ENCODE measurements at places on chromosomes 1 and 21.

DNA sequence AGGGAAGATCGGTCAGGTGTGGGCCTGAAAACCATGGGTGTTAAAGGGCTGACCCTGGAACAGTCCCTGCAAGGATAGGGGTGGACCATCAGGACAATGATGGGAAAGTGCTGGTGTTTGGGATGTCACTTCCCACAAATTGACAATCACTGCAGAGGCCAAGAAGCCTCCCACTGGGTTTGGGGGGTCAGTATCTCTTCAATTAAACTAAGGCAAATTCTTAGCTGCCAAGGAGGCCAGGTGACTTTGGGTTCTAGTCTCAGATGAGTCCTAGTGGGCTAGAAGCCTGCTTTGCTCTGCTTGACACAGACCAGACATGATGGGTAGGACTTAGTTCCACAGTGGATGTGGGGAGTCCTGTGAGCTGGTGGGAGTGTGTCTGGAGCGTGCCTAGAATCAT lies 29.3 kb upstream of the KCNA2 start:
- no peak for DNase-seq

DNA sequence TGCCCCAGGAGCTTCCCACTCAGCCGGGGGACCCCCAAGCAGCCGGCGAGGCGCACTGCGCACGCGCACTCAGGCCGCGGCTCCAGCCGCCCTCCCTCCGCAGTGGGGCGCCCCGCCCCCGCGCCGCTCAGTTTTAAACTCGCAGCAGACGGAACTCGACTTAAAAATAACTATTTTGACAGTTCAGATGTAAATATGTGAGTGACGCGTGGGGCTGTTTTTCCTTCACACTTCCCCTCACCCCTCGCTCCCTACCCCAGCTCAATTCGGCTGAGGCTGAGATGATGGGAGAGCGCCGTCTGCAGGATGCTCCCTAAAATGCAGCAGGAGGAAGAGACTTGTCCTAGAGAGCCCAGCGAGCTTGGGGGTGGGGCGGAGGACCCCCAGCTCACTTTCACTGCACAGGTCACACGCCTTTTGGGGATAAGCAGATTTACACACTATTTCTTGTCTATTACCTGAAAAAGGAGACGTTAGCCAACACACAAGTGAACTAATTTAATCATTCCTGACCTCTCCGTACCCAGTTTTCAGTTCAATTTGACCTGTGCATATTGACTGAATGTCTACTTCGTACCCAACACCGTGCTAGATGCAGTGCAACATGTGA lies 8.9 kb upstream of the LEMD1 start:
- DNase-seq = peak; percentile 42

DNA sequence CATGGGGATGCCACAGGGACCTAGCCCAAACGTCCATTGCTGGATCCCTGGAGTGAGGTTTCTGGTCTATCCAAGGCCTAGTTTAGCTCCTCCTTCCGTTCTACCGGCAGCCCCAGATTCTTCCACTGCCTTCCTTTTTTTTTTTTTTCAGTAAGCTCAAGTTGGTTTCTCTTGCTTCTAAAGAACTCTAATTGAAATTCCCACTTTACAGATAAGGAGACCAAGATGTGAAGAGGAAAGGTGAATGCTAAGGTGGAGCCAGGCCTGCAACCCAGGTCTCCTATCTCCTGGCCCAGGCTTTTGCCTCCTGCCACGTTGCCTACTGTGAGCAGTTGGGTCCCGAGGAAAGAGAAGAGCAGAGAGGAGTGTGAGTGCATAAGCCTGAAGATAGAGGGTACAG lies 31.5 kb upstream of the CLIC4 start:
- DNase-seq = no peak

GRCh38 chr1:162175379-162176081 lies 106.0 kb downstream of the NOS1AP start:
- no peak for DNase-seq

- no peak for DNase-seq
Measured at GRCh38 chr1:236160540-236161127, 18.3 kb downstream of the GPR137B start.

- DNase-seq = no peak
Measured at GRCh38 chr1:168454211-168454815, 89.5 kb downstream of the XCL2 start.

DNA sequence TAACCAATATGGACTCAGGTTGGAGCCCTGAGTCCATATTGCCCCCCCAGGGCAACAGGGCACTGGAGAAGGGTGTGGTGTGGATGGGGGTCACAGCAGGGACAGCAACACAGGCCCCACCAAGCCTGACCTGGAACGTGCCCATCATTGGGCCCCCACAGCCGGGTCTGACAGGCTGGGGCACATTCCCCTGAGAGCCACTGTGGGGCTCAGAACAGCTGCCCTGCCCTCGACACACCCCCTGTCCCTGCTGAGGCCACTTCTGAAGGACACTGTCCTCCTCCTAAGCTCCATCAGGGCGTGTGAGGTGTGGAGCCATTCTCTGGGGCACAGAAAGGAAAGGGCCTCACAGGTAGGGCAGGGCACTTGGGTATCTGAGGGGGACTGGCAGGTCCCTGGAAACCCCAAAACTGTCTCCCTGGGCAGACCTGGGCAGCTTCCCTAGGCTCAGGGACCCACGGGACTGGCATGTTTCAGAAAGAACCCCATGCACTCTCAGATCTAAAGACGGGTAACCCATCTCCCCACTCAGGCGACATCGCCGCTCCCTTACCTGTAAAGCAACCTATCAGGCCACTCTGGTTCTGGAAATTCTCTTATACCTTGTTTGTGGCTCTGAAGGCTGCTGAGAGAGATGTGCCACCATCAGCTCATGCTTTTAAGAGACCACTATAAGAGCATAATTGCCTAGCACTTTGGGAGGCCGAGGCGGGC lies 95.5 kb downstream of the DMRTB1 start:
- DNase-seq = no peak

DNA sequence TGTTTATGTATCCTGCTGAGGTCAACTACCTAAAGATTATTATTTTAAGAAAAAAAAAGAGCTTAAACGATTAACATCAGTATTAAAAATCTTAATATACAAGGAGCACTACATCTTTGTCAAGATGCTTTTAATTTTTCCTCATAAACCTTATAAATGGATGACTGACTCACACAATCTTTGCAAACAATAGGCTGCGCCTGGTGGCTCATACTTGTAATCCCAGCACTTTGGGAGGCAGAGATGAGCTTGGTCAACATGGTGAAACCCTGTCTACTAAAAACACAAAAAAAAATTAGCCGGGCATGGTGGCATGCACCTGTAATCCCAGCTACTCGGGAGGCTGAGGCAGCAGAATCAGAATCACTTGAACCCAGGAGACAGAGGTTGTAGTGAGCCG lies 1.7 kb downstream of the KHDC4 start:
- DNase-seq = no peak
